ENCODE measurements at places on chromosomes 16 and 17.

GRCh38 chr17:51512220-51512907 is 252.0 kb downstream of the UTP18 start:
- DNase-seq: no peak

- no peak for DNase-seq
Observed at GRCh38 chr17:55870044-55870443, 119.2 kb downstream of the PCTP start.

DNA sequence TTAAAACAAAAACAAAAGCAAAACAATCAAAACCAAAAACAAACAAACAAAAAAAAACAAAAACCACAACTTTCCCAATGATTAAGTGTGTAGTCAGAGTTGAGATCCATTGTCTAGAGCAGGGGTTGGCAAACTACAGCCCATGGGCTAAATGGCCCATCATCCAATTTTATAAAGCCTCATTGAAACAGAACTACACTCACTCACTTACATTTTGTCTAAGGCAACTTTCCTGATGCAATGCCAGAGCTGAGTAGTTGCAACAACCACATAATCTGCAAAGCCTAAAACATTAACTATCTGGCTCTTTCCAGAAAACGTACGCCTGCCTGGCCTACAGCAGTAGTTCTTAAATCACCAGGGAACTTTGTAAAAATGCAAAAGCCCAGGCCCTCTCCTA is 124.1 kb downstream of the SOX9 start:
- no peak for DNase-seq

GRCh38 chr17:63760771-63761539 is 12.4 kb downstream of the CCDC47 start:
- DNase-seq: no peak

- DNase-seq: no peak
Observed at GRCh38 chr17:44074231-44074910, 3.8 kb downstream of the G6PC3 start.

DNA sequence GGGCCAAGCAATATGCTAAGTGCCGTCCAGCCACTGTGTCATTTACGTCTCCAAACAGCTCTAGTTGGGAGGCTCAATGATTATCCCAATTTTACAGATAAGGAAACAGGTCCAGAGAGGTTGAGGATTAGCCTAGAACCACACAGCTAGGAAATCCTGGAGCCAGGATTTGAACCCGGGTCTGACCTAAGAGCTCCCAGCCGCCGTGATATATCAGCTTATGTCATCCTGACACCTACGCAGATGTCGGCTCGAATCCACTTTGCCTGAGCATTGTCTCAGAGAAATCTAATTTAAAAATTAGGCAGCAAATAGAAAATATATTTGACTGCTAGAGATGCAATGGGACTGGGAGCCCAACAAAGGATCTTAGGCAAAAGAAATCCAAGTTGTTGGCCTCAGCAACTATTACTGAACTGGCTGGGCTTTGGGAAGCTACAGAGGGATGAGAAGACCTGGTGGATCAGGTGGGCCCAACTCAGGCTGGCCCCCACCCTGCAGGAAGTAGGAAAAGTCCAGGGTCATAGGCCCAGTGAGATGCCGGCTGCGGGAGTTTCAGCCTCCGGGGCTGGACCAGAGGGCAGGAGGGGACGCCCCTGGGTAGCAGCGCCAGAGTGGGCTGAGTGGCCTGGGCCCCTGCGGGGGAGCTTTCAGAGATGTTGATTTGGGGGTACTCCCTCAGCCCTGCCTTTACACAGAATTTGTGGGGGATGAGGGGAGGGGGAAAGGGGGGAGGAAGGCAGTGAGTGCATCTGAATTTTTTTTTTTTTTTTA is 35.1 kb upstream of the IL21R start:
- DNase-seq: peak; percentile 42
